ENCODE measurements at places on chromosomes 1 and 21.

GRCh38 chr1:229229137-229229720, 41.7 kb upstream of the RAB4A start:
- DNase-seq = peak; percentile 64

GRCh38 chr1:44059664-44060355, 28.5 kb upstream of the SLC6A9 start:
- DNase-seq = no peak

- no peak for DNase-seq
These were observed 110.7 kb downstream of the VPS13D start for GRCh38 chr1:12340544-12340930.

DNA sequence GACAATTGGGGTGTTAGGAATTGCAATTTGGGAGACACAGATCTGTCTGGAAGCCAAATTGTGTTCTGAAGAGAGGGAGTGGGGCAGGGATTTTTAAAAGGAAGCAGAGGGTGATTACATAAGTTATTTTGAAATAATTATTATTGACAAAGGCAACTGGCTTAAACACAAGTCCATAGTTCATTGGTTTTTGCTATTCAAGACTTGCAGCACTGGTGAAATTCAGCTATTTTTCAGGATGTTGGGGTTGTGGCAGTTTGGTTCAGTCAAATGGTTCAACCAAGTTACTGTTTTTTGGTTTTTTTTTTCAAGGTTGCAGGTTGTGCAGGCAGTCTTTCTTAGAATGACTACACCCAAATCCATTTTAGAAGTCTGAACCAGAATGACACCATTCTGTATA, 300.0 kb upstream of the DEPDC1 start:
- DNase-seq = no peak

DNA sequence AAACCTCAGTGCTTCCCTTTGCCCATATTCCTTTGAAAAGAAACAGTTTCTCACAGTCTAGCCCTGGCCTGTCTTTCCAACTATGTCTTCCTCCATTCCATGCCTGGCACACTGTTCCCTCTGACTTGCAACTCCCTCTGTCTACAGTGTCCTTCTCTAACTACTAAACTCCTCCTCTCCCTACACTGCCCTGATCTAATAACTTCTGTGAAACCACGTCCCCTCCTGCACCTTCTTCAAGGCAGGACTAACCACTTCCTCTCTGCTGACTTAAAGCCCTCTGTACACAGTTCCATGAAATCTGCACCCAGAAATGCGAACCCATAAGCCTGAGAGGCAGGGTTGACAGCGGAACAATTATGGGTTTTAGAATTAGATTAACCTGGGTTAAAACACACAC, 62.2 kb upstream of the ATP1B1 start:
- DNase-seq = no peak

DNA sequence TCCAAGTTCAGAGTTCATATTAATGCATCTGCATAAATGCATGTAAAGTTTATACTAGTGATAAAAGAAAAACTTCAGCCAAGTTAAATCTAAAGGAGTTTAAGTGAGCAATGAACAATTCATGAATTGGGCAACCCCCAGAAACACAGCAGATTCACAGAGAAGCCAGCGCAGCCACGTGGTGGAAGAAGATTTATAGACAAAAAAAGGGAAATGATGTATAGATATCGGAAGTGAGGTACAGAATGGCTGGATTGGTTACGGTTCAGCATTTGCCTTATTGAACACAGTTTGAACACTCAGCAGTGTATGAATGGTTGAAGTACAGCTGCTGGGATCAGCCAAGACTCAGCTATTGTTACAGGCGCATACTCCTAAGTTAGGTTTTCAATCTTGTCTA, 5.7 kb downstream of the AK5 start:
- no peak for DNase-seq

DNA sequence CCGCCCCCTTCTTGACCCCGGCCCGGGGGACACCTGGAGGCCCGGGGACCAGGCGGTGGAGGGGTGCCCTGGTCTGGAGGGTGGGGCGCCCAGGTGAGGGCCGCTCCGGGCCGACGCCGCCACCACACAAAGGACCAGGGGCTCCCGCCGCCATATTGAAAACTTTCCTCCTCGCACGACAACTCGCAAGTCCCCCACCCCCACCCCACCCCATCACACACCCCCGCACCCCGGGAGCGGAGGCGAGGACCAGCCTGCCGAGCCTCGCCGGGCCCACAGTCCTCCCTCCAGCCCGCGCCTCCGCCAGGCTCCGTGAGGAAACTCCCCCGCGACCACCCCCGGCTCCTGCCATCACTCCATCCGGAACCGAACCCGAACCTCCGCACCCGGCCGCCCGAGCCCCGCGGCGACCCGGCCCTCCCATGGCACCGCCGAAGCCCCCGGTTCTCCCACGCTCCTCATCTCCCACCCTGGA, 733 bp downstream of the KDM5B start:
- DNase-seq = no peak

- DNase-seq = peak; percentile 60
These were observed 31.0 kb downstream of the AZIN2 start for GRCh38 chr1:33111965-33112364.

DNA sequence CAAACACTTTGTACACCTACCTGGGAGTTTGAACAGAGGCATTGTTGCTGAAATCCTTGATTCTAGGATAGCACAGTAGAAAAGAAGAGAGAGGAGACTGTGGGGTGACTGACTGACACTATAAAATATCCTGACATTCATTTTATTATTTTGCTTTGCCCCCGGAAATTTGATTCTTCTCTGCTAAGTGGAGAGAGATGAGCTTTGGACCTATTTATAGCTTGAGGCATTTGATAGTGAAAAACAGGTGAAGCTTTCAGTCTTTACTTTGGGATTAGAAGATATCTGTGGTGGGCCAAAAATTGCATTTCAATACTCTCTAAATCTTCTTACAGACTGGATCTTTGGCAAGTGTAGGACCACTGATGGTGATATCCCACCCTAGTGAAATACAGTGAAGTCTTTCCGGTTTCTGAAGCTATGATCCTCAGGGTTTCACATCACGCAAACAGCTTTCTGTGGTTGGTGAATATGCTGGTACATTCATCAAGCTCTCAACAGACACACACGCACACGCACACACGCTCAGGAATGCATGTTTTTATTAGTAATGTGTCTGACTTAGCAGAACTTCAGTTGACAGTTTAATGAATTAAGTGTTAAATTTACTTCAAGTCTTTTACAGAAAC, at the start of gene AMPD1:
Gene AMPD1, minus strand, starts transcription at position 117 of the 629 bp plus-strand sequence. Its CDS starts 75 bp downstream, at position 42.
- peak; percentile 27 for DNase-seq

DNA sequence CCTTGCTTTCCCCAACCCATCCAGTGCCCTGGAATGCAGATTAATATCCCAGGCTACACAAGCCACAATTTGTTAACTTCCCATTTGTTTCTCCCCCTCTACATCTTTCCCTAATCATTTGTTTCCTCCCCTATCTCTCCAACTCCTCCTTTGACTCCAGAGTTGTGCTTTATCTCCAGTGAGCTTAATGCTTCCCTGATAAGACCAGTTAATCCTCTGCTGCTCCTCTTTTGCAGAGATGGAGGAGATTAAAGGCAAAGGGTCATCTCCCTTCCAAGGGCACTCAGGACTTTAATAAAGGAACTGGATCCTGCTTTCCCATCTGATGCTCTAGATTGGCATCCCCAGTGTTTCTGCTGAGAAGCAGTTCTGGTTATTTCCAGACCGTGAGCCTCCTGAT, 7.1 kb downstream of the FAM78B start:
- DNase-seq = no peak

DNA sequence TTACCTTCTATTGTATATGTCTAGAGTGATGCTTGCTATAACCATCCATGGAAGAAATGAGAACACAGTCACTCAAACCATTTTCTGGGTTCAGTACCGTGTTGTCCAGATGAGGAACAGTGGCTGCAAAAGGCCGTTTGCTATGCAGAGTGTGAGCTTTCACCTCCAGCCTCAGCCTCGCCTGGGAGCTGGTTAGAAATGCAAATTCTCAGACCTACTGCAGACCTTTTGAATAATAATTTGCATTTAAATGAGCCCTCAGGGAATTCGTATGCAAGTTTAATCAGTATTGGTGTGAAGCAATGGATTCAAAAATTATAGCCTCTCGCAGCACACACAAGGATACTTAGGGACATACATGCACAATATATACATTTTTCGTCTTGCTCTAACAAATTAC, 24.1 kb downstream of the KCNJ15 start:
- no peak for DNase-seq

DNA sequence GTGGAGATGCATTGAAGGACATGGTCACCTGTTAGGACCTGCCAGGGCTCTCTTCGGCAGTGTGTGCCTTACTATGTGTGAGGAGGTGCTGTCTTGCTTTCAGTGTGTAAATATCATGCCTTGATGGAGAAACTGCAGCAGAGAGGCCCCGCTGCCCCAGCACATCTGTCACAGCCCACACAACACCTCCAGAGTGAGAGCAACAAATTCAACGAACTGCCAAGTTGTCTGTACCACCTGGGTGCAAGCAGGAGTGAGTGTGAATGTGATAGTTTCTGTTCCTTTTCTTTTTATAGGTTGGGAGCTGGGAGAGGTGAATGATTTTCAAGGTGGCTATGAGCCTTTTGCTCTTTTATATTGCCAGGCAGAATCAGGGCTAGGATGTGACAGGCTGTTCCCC, 114.6 kb upstream of the KIAA0040 start:
- DNase-seq = no peak

DNA sequence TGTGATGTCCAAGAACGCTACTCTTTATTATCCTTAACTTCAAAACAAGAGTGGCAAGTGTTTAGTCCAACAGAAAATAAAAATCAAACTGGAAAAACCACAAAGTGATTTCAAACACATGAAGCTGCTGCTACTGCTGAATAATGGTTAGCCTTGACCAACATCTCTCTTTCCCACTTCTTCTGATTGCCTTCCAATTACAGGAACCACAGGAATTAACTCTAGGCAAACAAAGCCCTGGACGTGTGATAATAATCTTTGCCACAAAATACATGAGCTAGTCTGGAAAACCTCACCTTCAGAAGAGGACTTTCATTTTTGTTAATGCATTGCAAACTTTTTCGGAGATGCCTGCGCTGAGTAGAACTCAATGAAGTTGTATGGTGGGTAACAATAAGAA, 48.6 kb upstream of the COL11A1 start:
- peak; percentile 7 for DNase-seq

- DNase-seq = no peak
These were observed 161.7 kb downstream of the PBX1 start for GRCh38 chr1:164720440-164721227.

DNA sequence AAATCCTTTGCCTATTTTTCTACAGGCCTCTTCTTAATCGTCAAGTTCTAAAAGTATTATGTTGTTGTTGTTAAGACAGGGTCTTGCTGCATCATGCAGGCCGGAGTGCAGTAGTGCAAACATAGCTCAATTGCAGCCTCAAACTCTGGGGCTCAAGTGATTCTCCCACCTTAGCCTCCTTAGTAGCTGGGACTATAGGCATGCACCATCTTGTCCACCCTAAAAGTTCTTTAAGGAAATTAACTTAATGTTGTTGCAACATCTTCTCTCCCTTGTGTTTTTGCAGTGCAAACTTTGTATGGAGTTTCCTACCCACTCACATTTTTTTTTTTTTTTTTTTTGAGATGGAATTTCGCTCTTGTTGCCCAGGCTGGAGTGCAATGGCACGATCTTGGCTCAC, 4.1 kb upstream of the VHLL start:
- DNase-seq = no peak

GRCh38 chr1:226825037-226825745, 45.2 kb upstream of the PSEN2 start:
- DNase-seq = no peak

GRCh38 chr1:110198746-110199145, 11.4 kb upstream of the KCNC4 start:
- DNase-seq = no peak

DNA sequence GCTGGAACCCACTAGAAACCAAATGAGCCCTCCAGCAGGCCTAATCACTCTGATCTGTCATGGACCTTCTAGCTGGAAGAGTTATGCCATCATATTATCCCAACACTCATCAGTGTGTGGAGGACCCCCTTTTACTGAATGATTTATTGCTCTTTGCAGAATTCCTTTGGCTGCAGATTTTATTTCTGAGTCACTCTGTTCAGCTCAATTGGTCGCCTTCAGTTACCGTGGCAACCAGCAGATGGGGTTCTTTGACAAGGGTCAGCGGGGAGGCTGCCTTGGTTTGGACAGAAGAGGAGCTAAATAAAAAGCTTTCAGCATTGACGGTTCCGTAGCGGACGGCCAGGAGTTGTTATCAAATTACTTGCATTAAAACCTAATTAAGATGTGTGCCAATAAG, 220.1 kb downstream of the SDCCAG8 start:
- DNase-seq = peak; percentile 54

GRCh38 chr1:110645821-110646735, 28.7 kb downstream of the KCNA3 start:
- peak; percentile 34 for DNase-seq

- no peak for DNase-seq
These were observed 101.7 kb upstream of the FGGY start for GRCh38 chr1:59195151-59195550.

DNA sequence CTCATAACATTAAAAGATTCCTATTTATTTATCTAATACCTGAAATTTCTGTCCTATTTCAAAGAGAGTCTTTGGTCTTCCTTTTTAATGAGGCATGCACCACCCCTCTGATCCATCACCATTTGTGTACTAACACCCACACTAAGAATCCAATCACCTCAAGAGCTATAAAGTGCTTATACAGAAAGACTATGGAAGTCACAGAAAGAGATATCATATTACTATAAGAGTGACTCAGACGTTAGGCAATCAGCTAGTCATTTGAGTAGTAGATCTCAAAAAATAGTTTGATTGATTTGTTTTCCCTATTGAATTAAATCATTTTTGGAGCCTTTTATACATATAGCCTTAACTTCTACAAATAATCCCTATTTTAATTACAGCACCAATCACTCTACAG, 46.1 kb downstream of the NME7 start:
- peak; percentile 60 for DNase-seq

- DNase-seq = no peak
These were observed 264.5 kb upstream of the CAMK1G start for GRCh38 chr1:209319057-209319432.

DNA sequence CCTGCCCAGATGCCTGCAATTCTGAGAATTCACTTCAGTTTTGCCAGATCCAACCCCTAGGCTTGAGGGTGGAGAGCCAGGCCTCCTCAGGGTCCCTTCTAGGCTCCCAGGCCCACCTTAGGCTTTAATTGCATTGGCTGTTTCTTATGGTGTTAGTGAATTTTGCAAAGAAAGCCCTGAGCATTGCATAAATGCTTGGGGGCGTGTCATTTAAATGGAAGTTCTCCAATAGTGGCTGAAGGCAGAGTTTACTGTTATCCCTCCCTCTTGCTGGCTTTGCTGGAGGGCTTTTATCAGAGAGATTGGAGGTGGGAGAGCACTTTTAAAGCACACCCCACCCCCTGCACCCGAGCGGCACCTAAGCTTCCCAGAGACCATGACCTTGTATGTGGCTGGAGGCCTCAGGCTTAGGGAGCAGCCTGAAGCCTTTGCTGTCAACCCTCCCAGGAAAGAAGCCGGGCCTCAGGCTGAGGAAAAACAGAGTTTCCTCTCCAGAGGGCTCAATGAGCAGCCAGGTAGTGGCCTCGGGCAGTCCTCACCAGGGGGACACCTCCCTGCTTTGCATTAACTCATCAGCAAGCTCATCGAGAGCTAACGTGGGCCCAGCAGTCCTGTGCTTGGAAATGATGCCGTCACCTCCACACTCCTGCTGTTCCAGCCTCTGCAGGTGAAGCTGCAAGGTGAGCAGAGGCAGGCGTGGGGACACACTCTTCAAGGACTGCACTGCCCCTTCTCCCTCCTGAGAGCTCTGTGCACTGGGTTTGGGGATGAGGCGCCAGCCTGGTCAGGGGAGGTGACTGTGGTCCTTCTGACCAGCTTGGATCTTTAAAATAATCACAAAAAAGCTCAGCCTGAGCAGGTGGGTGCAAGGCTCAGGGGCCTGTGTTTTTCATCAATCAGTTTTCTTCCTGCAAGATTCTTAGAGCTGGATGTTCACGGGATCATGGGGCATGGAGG, 58.0 kb downstream of the STUM start:
- peak; percentile 29 for DNase-seq

All from fibroblast of pulmonary artery (primary cell).